Aorta (tissue), 5 donors: ENCODE measurements at places on chromosomes 5 and 9. TPM values are rescaled to one million over a fixed set of nuclear protein-coding genes. Genes with fewer than 3 reads are reported as not detected.

GRCh38 chr9:130556396-130557076 lies 22.8 kb upstream of the FUBP3 start:
- no peak for DNase-seq

GRCh38 chr9:107721705-107722245 lies 232.2 kb upstream of the KLF4 start:
- DNase-seq: no peak

GRCh38 chr5:126656401-126657007 lies 55.8 kb downstream of the PHAX start:
- no peak for DNase-seq

DNA sequence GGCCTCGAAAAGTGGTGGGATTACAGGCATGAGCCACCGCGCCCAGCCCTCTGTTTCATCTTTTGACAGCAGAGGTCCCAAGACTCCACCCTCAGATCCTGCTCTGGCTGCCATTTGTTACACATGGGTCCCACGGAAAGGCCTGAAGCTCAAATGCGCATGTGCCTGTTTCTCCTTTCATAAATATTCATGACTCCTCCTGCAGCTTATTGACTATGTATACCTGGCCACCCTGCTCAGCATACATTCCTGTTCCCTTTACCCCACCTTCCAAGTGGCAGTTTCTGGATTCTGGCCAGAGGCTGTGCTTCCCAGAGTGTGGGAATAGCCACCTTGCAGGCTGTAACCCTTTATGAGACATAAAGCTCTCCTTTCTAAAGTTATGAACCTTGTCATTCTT lies 46.5 kb downstream of the AUH start:
- DNase-seq: no peak

- DNase-seq: no peak
These were observed 373.3 kb upstream of the KLF4 start for GRCh38 chr9:107862881-107863280.

- no peak for DNase-seq
These were observed 1.6 kb upstream of the MARCHF6 start for GRCh38 chr5:10351919-10352318.

DNA sequence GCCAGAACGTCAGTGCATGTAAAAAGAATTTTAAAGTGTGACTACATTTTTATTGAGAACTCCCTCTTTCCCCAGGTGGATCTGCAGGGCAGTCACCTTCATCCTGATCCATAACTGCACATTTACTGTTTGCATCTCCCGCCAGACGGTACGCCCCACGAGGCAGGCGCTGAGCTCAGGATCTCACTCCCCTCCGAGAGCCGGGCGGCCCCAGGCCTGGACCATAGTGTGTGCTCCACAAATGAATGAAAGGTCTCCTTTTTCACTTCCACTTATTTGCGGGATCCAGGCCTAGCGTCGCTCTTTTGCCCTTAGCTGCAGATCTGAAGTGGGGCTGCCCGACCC lies 378 bp downstream of the DROSHA start:
- DNase-seq: peak; percentile 53

DNA sequence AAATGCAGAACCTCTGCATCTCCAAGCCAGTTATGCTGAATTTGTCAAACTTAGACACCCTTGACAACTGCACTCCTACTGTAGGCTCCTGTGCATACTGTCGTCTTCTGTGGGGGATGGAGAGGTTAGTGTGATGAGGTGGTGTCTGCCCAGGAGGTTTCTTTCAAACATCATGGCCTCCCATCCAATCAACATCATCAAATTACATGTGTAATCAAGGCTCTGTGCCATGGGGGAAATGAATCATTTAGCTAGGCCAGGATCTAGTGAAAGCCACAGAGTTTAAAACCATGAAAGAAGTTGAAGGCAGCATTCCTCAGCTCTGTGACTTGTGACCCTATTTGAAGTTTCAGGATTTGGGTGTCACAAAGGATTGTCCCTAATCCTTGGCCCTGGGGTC lies 240.6 kb downstream of the MARCHF11 start:
- no peak for DNase-seq

DNA sequence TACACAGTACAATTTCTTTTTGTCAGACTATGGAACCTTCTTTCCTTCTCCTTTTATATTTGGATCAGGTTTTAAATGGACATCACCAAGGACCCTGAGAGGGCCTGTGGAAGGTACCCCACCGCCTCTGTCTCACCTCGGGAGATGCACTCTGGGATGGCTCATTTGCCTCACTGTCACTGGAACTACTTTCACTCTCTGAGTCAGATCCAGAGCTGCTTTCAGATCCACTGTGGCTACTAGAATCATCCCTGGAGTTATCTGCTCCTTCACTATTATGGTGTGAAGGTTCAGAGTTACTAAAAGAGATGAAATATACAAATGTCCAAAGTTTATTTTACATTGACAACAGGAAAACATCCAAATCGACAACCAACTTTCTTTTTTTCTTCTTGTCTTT lies 24.6 kb downstream of the LEAP2 start:
- DNase-seq: no peak

GRCh38 chr5:134533115-134533815 lies 7.8 kb downstream of the JADE2 start:
- peak; percentile 90 for DNase-seq

GRCh38 chr5:177509381-177509951 lies at the start of gene DOK3:
DOK3 (minus strand) TSS chr5:177509826; CDS start chr5:177509540, 286 bp downstream.
- DNase-seq: no peak

DNA sequence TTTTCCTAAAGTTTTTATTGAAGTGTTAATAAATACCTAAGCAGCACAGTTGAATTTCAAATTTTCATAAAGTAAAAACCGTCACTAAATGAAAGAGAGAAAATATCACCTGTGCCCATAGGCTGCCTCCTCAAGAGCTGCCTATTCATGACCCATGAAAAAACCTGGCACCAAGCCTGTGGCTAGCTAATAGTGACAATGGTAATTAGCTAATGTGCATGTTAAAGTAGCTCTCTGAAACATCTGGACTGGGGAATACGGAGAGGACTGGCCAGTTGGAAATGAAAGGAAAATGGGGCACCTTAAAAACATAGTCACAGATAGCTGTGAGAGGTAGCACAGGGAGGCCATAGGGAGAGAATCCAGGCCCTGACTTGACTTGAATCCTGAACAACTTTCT lies 5.4 kb upstream of the GNE start:
- DNase-seq: no peak

DNA sequence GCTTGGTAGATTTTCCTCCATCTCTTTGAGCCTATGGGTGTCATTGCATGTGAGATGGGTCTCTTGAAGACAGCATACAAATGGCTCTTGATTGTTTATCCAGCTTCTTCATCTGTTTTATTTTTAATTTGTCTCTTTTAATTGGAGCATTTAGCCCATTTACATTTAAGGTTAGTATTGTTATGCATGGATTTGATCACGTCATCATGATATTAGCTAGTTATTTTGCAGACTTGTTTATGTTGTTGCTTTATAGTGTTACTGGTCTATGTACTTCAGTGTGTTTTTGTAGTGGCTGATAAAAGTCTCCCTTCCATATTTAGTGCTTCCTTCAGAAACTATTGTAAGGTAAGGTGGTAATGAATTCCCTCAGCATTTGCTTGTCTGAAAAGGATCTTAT lies 78.6 kb upstream of the RGMB start:
- DNase-seq: no peak

GRCh38 chr9:128438343-128439109 lies 17.3 kb upstream of the ODF2 start:
- DNase-seq: peak; percentile 97

GRCh38 chr9:126169736-126170135 lies 156.9 kb upstream of the MVB12B start:
- DNase-seq: no peak

DNA sequence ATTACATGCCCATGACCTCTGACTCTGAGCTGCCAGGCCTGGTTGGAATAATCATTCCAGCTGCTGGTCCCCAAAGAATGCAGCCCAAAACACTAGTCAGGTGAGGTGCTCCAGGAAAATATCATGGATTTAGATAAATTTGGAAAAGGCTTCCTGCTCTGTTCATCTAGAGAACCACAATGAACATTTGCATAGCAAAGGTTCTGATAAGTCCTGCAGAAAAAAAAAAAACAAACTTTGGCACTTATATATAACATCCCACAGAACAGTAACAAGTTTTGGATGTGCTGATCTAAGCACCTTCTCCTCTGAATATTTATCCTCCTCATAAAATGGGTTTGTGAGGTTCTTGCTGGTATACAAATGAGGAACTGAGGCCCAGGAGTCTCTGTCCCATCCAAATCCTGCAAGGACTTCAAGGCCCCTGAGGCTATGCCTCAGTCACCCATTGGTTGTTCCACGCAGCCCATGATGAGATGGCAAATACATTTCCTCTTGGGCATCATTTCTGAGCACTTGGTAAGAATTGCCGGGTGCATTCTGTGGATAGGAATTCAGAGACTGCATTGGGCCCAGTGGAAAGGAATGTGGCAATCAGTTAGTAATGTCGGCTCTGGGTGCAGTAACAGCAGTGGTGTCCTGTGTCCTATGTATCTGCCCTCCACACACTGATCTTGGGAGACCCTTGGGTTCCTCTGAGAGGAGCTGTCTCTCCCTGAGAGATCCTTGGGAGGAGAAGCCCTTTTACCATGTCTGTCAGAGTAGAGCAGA lies 73.4 kb upstream of the ASS1 start:
- no peak for DNase-seq

DNA sequence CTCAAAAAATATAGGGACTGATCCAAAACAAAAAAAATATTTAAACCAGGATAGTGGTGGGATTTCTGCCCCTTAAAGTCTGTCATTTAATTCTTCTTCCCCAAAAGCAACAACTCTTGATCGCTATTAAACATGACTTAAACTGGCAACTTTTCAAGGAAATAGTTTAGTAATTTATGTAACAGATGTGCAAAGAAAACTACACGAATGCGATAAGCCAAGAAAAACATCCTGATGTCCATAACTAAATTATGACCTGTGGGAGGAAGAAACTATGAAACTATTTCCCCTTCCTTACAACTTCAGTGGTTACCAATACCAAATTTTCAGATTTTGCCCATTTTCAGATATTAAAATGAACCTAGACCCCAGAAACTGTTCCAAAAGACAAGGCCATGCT lies 31.5 kb downstream of the CLINT1 start:
- DNase-seq: no peak

DNA sequence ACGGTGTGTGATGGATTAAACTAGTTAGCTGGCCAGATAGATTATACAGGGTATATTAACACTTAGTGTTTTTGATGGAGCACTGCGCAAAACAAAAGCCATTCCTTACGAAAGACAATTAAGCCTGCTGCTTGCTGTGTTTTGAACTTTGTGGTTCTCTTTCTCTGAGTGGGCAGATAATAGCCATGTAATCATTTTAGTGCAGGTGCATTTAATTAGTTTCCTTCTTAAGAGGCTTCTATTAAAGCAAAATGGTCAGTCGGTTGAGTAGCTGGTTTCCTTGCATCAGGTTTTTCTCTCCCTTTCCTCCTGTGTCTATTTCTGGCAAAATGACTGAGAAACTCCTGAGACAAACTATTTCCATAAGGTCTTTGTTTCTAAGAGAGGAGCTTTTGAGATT lies 512.5 kb downstream of the DMAC1 start:
- no peak for DNase-seq

DNA sequence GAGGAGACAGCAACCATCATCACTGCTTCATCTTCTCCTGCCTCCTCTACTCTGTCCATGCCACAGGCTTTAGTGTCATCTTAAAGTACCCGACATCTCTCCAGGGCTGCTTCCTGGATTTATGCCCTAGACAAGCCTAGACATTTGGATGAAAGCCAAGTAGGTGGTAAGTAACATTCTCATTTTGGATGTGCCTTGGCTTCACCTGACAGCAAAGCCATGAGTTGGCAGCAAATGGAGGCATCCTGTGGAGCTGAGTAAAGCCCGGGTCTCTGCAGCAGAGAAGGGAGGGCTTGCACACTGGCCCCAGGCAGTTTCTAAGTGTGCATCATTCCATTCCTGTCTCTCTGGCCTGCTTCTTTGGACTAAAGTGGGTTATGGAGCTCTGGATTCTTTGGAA lies 299.1 kb downstream of the DMAC1 start:
- DNase-seq: no peak

Gene PCDHGA2
- total RNA-seq: 10.6 TPM

Gene SEMA6A
- 28.5 TPM for total RNA-seq

Gene PPP3R2
- total RNA-seq: not detected

Gene C9
- 0.13 TPM for total RNA-seq

Gene KLF4
- total RNA-seq: 87.8 TPM

Gene PCDHGB2
- total RNA-seq: 6.5 TPM

Gene CYLC2
- not detected for total RNA-seq

Gene GABRG2
- total RNA-seq: not detected

Gene TEK
- 26.0 TPM for total RNA-seq

Gene NMUR2
- total RNA-seq: not detected
